ENCODE measurements at places on chromosomes 5 and 9.

- no peak for DNase-seq
Measured at GRCh38 chr5:179279347-179280094, 65.7 kb downstream of the ADAMTS2 start.

- DNase-seq: no peak
Measured at GRCh38 chr9:135647884-135648283, 8.5 kb upstream of the GLT6D1 start.

DNA sequence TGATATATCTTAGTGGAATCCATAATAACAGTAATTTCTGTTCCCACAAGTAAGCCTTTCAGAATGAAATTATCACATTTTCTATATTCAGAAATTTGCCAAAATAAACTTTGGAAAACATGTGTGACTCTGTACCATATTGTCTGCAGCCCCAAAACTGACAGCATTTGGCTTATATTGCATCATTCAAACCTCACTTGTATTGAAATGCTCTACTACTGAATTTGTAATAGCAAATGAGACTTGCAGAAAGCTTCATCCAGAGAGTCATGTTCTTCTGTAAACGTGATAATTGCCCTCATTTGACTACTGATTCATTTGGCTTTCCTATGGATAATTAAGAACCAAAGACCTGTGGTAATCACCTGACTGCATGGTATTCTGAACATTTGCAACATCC is 1249.5 kb upstream of the CDH18 start:
- no peak for DNase-seq

GRCh38 chr5:176536132-176536901 is 885 bp downstream of the RNF44 start:
- peak; percentile 63 for DNase-seq

DNA sequence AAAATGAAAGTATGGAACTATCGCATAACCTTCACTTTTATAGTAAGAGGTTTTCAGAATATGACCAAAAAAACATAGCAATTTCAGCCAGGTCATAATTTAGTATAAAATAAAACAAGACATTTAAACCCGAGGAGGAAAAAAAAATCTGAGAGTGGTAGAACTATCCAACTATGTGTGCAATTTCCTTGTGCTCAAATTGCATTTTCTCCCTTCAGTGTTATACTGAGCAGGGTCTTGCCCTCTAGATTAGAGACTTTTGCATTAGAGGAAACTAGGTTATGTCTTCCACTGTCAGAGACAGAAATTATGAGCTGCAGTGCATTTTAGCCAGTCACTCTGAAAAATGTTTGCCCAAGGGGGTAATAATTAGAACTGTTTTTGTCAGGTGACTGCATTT is 330.6 kb downstream of the NR2F1-AS1 start:
- no peak for DNase-seq

GRCh38 chr9:79043916-79044315 is 527.8 kb upstream of the TLE4 start:
- no peak for DNase-seq

- no peak for DNase-seq
Measured at GRCh38 chr5:154543380-154543779, 65.4 kb upstream of the HAND1 start.

DNA sequence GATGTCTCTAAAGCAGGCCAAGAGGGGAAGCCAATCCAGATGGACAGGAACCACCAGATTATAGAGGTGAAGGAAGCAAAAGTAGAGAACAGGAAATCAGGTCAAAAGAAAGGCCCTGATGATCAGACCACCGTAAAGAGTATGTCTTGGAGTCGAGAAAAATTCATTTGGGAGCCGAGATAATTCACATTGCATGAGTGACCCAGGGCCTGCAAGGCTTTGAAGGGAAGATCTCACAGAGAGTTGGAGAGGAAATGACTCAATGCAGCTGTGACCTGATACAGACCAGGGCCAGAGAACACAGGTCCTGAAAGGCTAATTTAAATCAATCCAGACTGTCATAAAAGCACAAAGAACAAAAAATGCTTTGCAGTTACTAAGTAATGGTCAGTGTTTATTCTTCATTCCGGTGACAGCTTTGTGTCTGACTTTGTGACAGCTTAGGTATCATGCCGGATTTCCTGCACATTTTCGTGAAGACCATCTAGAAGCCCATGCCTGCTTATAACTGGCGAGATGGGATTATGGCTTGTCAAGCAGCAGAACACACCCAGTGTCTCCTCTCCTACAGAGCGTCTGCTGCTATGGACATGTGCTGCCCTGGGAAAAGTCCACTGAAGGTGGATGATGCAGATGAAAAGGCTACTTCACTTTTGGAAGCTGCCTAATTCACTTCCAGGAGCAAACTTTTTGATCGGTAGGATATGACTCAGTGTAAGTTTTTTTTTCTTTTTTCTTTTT is 5.8 kb upstream of the ACTBL2 start:
- no peak for DNase-seq

DNA sequence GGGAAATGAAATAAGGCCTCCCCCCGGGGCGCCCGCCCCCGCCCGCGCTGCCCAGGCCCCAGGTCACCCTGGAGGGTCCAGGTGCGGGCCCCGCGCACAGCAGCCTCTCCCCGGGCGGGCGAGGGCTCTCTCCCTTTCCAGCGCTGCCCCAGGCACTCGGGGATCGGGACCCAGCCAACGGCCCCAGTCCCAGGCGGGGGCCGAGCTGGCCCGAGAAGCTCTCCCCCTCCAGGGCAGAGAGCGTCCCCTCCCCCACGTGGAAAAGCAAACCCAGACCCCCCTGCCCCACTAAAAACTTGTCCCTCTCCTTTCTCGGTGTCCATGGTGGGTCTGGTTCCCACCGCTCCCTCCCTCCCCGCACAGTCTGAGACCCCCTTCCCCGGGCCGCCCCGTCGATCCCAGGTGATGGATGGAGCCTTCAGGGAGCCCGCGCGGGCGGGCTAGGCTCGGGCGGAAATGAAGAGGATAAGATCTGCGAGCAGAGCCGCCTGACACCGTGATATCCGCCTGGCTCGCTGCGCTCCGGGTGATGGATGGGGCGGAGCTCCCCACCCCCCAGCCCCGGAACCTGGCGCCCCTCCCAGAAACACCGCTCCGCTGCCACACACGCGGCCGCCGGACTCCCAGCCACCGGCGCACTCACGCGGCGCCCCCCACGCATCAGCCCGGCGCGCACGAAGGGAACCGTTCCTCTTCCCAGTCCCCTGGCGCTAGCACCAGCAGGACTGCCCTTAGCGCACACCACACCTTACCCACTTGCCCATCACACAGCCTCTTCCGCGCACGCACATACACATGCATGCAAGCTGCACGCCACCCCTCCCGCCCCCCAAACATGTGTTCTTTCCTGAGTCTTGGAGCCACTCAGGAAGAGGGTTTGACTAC is 81.7 kb upstream of the ZBTB43 start:
- DNase-seq: peak; percentile 50

DNA sequence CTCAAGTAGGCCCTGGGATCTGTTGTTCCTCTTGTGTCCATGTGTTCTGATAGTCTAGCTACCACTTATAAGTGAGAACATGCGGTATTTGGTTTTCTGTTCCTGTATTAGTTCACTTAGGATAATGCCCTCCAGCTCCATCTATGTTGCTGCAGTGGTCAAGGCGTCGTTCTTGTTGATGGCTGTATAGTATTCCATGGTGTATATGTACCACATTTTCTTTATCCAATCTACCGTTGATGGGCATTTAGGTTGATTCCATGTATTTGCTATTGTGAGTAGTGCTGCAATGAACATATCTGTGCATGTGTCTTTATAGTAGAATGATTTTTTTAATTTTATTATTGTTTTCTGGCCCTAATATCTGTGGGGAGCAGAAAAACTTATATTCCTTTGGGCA is 74.3 kb downstream of the MAT2B start:
- no peak for DNase-seq

DNA sequence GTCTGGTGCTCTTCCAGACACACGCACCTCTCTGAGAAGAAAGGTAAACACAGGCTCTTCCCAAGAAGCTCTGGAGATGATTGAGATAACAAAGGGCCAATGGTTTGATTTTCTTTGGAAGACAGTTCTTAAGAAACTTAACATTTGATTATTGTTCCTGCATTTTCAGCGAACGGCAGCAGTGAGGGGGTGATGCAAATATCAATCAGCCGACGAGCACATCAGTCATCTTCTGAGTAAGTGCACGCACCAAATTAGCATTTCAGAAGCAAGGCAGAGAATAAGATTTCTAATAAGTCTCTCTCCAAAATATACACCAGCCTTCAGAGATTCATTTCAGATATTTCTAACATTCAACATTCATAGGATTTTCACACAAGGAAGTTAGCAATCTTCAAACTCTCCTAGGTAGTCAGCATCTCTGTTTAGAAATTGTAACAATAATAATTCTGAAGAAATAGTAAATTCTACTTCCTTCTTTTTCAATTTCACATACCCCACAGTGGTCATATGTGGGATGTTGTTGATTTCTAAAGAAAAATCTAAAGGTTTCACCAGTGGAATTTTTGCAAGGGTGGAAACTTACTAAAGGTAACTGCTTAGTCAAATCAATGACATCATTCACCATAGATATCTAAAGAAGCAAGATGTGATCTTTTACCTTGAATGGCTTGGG is 250.3 kb downstream of the SEC61B start:
- DNase-seq: no peak

DNA sequence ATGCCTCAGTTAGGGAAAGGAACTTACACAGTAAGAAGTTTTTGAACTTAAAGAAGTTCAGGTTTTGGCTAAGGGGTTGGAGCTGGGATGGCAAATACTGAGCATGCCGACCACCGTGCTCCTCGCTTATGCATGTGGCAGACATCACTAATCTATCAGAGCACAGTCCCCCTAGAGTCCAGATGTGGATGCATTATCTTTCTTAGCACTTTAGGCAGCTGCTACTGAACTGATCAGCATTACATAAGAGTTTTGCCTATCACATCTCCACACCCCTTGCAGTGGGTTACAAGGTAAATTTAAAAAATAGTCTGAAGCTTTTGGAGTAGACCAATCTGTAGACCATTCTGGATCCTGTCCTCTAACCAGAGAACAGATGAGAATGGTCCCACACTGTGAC is 22.4 kb downstream of the MACIR start:
- DNase-seq: no peak

GRCh38 chr5:90809311-90810056 is 250.9 kb downstream of the ADGRV1 start:
- DNase-seq: no peak

- DNase-seq: no peak
Measured at GRCh38 chr5:130066644-130067043, 162.4 kb downstream of the CHSY3 start.

GRCh38 chr9:136043441-136043991 is 51.6 kb downstream of the NACC2 start:
- no peak for DNase-seq

- no peak for DNase-seq
Measured at GRCh38 chr9:115999498-115999897, 154.1 kb upstream of the PAPPA start.

DNA sequence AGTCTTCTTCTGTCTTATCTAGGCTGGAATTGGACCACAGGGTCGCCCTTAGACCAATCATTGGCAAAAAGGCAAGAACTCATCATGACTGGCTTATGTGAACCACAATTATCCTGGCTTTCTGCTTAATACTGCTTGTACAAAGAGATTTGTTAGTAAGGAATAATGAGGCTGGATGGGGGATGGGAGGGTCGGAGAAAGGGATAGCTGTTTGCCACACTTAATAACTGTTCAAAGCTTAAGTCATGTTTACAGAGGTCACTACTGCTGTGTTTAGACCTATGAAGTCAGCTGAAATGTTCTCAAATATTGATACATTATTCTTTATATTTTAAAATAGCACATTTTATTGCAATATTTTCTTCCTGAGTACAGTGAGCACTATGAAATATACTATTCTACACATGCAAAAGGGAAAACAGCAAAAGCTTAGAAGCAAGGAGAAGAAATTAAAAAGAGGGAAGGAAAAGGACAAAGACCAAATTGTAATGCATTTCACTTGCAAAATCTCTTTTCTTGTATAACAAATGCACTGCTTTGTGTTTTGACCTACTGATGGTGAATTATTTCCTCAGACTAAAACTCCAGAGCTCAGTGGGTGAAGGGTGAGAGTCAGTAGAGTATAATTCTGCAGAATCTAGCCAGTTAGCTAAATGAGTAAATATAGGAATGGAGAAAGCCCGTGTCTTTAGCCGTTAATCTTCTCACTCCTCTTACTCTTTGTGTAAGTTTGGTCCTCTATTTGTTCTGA is 404.9 kb upstream of the ZNF608 start:
- no peak for DNase-seq

- no peak for DNase-seq
Measured at GRCh38 chr9:19405771-19406170, 3.0 kb upstream of the ACER2 start.

- no peak for DNase-seq
Measured at GRCh38 chr9:124284940-124285441, 27.2 kb downstream of the NEK6 start.

- no peak for DNase-seq
Measured at GRCh38 chr5:65121880-65122436, 353.2 kb downstream of the CWC27 start.

DNA sequence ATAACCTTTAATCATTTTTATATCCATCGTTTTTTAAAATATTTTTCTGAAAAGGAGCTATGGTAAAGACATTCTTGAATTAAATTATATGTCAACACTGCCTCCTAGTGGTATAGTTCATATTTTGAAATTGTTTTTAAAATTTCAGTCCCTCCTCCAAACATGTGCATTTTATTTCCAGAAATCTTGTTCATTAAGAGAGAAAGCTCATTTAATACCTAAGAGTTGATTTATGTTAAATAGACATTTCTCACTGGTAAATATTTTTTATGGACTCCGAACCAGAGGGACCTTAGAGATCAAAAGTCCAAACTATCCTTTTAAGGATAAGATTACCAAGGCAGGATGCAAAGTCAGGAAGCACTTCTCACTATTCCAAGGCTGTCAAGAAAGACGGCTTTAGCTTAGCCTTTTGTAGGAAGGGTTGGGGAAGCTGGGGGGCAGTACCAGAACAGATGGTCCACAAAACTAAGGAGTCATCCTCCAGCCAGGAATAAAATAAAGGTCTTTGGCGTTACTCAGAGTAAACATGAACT is 21.6 kb downstream of the BHMT start:
- no peak for DNase-seq

- DNase-seq: no peak
Measured at GRCh38 chr9:93205896-93206575, 22.1 kb downstream of the WNK2 start.

DNA sequence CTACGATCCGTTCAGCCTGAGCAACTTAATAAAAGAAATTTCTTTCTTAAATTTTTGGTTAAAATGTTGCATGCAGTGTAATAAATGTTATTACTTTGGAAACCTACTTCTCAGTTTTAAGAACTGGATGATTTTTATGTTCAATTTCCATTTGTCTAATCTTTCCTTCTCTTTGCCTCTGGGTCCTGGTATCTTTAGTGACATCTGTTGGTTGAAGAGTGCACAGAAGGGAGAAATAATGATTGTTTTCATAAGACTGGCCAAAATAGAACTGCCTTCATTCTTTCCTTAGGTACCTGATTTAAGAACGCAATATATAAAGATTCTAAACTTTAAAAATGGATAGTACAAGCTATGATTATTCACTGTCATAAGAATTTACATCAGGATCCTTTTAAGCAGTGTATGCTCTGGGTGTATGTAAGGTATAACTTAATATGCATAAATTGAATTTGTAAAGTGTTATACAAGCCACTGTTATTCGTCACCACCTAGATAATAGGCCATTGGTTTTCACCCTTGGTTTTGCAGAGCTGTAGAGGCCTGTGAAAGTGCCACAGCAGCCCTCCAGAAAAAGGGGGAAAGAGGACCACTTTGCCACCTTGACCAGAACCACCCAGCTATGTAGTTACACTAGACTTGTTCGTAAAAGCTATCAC is 82.8 kb upstream of the TLX3 start:
- no peak for DNase-seq

GRCh38 chr9:107285286-107285685 is 2.2 kb downstream of the RAD23B start:
- no peak for DNase-seq

Measured in stimulated activated CD4-positive, alpha-beta T cell treated with anti-CD3 and anti-CD28 coated beads, Interleukin-15, amount 100 ng/mL, for 1 hour (primary cell).